ENCODE measurements at places on chromosomes 12 and 14.

DNA sequence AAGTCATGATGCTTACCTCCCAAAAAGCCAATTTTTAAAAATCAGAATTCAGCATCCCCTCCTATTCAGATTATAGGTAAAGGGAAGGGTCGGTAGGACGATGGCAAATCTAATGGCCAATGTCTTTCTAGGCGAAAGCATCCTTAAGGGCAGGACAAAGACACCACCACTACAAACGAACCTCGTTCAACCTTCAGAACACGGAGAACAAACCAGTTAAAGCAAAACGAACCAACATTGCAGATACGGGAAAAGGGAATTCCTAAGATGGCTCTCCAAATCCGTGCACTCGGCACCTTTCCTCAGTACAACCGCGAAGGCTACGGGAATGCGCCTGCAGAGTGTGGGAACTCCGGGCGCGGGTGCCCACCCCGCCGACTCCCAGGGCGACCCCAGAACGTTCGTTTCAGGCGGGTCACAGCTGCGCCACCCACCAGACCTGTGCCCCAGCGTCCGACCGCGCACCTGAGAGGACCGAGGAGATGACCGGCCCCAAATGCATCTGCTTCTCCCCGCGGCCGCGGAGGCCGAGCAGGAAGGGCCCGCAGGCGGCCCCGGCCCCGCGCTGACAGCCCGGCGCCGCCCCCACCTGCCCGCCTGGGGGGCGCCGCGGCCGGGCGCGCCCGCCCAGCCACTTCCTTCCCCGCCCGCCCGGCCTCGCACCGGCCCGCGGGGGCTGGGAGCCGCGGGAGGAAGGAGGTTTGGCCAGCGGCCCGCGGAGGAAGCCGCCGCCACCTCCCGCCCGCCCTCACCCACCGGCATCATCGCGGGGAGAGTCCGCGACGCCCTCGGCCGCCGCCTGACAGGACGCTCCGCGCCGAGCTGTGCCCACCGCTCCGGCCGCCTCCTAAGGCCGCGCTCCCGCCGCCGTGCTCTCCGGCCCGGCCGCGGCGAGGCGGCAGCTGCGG lies 578 bp downstream of the PPP1R13B start:
- no peak for DNase-seq

DNA sequence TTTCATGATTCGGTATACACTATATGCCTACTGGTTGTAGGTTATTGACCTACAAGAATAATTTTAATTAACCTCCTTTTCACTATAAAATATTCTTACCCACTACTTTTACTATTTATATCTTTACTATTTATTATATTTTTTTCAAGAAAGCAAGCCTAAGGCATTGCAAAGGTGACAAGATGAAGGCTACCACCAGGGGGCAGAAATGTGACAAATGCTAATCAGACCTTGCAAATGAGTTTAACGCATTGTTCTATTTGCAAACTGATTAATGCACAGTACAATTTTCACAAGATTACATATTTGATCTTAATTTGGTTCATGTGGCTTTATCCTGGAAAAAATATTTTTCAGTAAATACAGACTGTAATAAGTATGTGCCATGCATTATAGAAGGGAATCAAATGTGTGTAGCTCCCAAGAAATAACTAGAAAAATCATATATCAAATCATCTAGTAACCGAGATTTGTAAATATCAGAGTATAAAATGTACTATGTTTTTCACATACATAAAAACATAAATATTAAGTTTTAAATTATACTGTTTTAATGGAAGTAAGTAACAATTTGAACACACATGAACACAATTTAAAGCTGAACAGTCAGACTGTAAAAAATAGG lies 107.0 kb downstream of the ADAMTS20 start:
- no peak for DNase-seq

DNA sequence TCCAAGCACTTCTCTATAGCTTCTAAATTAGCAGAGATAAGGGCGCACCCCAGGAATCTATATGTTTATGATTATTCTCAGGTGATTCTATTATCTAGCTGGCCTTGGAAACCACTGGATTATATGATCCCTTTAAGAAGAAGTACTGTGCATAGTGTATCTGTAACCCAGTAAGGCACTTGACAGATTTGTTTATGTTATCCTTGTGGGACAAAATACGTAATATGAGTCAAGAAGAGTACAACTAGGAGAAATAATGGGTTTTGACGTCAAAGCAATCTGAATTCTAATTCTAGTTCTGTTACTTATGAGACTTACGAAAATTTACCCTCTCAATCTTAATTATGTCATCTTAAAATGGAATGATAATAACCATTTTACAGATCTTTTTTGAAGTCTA lies 259.6 kb upstream of the NAV3 start:
- DNase-seq: no peak

- DNase-seq: no peak
Observed at GRCh38 chr14:85221832-85222231, 308.1 kb upstream of the FLRT2 start.

All from activated CD4-positive, alpha-beta T cell treated with anti-CD3 and anti-CD28 coated beads for 1 hour (primary cell).